AML-193 (cell line): ENCODE measurements at places on chromosomes 11 and 22.

DNA sequence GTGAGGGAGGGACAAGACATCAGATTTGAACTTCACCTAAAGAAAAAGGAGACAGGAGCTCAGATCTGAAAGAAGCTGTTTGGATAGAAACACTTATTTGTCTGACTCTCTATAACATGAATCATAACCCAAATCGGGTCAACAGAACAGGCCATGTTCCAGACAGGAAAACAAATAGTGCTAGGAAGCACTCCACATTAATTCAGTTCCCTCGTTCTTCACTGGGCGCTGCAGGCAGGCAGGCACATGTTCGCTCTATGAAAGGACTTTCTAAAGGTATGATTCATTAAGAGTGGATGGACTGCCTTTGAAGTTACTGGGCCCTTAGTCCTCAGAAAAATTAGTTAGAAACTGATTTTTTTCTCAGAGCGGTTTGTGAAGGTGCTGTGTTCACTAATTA is 137.5 kb upstream of the TRPC6 start:
- DNase-seq, result no peak

DNA sequence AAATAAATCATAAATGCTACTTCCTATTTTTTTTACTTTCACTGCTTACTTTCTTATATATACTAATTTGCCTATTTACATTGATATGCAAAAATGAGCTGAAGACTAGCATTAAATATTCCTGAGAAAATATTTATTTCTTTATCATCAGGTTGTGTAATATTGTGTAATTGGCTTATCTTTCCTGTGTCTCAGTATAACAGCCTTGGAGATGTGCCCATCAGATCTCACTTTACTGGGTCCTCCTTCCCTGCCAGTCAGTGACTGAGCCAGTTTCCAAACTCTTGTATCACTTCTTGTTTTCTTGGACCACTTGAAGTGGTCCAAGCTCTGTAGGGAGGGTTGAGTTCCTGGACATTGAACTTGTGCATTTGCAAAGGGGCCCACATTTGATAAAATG is 900.0 kb downstream of the LUZP2 start:
- DNase-seq, result no peak

DNA sequence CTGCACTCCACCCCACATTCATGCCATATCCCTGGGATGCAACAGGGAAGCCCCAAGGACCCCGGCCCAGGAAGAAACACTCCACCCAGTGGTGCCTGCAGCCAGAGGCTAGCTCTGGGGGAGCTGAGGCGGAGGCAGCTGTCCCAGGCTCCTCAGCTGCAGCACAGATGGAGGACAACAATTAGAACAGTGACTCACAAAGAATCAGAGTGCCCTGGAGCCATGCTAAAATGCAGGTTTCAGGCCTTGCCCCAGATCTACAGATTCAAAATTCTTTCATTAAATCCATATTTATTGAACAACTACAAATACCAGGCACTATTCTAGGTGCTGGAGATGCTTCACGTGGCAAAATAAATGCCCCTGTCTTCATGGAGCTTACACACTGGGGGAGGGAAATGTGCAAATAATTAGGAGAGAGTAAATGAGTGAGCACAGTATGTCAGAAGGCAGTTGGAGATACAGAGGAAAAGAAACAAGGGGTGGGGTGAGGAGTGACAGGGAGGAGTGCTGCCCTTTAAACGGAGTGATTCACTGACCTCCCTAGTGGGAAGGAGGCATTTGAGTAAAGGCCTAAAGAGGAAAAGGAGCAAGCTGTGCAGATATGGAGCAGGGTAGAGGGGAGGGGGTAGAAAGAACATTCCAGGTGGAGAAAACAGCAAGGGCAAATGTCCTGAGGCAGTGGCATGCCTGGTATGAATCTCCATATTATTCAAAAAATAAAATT is 73.3 kb upstream of the CSNK2A3 start:
- no peak for DNase-seq

GRCh38 chr22:17638182-17638431 is 450 bp upstream of the BCL2L13 start:
- DNase-seq, result no peak

GRCh38 chr22:25357606-25358420 is 138.4 kb downstream of the CRYBB2 start:
- DNase-seq, result no peak

DNA sequence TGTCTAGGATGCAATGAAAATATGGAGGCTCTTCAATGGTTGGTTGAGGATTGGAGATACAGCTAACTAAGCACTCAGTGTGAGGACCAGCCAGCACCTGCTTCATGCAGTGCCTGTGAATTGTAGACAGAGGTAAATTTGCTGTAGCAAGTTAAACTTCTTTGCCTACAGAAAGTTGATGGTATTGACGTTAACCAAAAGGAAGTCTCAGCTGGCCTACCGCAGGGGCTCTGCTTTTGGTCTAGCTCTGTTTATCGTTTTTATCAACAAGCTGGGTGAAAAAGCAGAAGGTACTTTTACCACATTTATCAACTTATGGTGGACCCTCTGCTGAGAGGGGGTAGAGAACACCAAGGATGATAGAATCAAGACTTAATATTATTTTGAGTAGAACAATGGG is 51.6 kb downstream of the GRAMD1B start:
- DNase-seq, result no peak

GRCh38 chr11:114192841-114193389 is 103.3 kb upstream of the NNMT start:
- no peak for DNase-seq

- DNase-seq, result no peak
Measured at GRCh38 chr11:70915158-70915985, 337.0 kb downstream of the SHANK2 start.

DNA sequence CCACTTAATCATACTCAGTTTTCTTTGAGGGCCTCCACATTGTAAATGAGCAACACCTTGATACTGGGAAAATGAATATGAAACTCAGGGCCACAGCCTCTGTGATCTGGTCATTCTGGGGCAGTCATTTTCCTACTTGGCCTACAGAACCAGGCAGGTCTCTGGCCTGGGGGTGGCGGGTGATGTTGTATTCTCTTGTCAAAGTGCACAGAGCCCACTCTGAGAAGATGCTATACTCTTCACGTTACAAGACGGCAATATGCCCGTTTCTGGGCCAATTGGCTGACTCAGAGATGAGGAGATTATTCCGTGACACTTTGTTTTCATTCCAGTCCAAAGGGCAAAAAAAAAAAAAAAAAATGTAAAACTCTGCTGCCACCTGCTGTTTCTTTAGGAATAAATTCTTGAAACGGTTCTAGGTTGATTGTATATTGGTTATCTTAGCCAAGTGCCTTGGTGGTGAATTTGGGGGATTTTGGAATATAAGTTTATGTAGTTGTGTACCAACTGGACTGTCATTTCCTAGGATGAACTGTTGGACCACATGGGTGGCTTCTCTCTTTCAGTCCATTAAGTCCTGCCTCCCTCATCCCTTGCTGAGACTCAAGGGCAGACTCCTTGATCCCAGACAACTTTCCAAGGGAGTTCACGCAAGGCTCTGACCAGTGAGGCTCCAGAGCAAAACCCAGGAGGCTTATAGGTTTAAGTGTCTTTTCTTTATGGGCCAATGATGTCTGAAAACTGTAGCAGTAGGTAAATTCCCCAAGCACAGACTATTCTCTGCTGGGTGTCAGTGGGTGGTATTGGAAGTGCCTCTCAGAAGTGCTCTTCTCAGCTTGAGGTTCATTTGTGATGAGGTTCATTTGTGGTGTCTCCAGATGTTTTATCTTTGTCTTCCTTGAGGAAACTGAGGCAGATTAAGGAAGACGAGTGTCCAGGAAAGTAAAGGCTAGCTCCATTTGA is 18.2 kb downstream of the ADM start:
- DNase-seq, result peak; percentile 61

DNA sequence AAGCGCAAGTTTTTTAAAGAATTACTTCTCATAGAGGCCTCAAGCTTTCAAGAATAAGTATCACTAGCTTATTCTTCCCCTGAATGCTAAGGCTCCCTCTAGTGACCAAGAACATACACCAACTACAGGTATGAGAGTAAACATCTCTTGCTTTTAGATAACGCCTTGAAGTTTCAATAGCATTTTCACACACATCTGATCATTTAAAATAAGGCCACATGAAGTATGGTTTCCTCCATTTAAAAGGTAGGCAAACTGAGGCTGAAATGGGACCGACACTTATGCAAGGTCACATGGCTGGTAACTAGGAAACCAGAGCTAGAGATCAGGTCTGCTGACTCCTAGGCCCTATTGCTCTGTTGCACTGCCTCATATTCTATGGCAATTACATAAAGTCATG is 66.5 kb downstream of the CCDC34 start:
- DNase-seq, result peak; percentile 8

DNA sequence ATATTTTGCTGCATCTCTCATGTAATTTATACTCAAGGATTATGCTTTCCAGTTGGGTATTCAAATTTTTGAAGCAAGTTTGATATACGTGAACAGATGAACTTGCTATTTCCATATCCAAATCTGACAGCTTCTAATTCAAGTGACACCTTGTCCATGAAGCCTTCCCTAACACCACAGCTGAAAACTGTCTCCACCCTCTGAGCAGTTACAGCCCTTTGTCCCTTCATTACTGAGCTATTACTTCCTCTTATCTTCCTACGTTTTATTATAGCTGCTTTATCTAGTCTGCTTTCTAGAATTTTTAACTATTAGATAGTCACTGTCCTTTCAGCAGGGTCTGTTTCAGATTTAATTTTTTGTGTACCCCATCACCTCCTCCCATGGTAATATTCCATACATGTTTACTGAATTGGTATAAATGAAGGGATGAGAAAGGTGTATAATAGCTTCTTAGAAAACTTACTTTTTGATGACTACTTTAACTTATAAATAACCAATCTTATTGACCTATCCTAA is 13.3 kb upstream of the PRSS23 start:
- no peak for DNase-seq
